ENCODE measurements at places on chromosomes 3 and 15.

DNA sequence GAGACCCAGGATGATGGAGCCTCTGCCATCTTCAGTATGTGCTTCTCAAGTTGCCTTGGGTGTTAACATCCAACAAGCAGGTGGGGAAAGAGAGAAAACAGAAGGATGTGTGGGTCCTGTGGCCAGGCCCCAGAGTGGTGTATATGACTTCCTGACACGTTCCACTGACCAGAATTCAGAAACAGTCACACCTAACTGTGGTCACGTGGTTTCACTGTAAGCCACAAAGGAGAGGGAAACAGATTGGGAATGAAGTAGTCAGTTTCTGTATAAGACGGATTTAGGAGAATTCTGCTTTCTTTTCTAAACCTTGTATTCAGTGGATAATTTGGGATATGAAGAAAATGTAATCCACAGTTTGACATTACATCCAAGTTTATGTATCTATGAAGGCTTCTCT lies 454.1 kb upstream of the IL12A start:
- no peak for DNase-seq

- DNase-seq = peak; percentile 49
Measured at GRCh38 chr3:179181021-179181472, 32.9 kb downstream of the PIK3CA start.

- peak; percentile 28 for DNase-seq
Measured at GRCh38 chr3:5016211-5017161, 37.2 kb downstream of the BHLHE40 start.

- DNase-seq = no peak
Measured at GRCh38 chr15:47299846-47300434, 417.4 kb upstream of the SEMA6D start.

DNA sequence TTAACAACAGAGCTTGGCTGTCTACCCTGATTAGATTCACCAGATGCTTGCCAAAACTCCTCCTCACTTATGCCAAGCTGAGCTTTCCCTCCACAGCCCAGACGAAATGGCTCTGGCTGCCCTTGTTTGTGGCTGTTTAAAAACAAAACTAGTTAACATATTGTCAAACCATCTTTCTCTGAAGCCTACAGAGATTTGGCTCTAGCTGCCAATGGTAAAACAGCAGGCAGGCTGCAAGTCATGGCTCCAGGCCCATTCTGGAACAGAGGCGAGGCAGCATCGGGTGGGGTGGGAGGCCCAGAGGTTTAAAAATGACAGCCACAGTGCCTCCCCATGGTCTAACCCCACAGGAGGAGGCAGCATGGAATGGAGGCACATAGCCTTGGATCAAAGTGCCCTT lies 75.9 kb downstream of the SCN5A start:
- no peak for DNase-seq

DNA sequence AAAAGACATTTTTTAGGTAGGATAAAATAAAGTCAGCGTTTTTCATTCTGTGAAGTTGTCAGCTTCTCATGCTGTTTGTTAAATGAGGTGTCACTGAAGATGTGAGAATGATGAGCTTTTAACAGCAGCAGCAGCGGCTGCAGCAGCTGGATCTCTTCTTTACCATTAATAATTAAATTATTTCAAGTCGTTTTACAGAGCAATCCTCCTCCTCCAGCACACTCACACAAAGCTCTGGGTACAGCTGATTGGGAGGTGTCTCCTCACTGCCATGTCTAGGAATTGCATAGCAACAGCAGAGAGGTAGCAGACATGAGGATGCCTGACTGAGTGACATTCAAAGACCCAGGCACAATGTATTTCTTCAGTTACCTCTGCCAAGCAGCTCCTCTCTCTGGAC lies 46.7 kb upstream of the PLAAT1 start:
- no peak for DNase-seq

GRCh38 chr3:134106580-134106979 lies 76.9 kb upstream of the SLCO2A1 start:
- no peak for DNase-seq
